ENCODE measurements at places on chromosomes 16 and 17. TPM values are rescaled to one million over a fixed set of nuclear protein-coding genes. Genes with fewer than 3 reads are reported as not detected.

GRCh38 chr17:17874478-17874877 is 37.7 kb upstream of the SREBF1 start:
- peak; percentile 61 for DNase-seq

GRCh38 chr17:36017799-36018198 is at the start of gene CCL23:
CCL23 (minus strand) TSS chr17:36017972; CDS start chr17:36017897, 75 bp downstream.
- no peak for DNase-seq

DNA sequence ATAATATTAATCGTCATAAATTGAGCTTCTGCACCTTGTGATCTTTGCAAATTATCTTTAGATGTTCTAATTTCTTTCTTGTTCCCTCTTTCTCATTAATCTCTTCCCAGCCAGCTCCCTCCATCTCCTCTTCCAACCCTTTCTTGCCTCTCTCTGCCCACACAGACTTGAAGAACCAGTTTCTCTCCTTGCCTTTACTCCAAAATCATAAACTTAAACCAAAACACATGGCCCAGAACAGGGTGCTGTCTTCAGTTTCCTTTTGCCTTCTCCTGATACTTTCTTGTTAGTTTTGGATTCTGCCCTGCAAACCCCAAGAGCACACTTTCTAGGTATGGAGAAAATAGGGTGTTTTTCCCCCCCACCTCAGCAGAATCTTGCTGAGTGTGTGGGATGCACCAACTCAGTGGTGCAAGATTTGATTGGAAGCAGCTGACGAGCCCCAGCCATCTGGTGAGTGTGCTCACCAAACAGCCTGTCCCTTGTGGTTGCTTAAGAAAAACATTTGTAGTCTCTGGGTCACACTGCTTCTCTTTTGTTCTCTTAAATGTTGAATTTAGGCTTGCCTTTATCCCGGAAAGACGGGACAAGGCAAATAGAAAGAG is 175.8 kb upstream of the MAF start:
- no peak for DNase-seq

DNA sequence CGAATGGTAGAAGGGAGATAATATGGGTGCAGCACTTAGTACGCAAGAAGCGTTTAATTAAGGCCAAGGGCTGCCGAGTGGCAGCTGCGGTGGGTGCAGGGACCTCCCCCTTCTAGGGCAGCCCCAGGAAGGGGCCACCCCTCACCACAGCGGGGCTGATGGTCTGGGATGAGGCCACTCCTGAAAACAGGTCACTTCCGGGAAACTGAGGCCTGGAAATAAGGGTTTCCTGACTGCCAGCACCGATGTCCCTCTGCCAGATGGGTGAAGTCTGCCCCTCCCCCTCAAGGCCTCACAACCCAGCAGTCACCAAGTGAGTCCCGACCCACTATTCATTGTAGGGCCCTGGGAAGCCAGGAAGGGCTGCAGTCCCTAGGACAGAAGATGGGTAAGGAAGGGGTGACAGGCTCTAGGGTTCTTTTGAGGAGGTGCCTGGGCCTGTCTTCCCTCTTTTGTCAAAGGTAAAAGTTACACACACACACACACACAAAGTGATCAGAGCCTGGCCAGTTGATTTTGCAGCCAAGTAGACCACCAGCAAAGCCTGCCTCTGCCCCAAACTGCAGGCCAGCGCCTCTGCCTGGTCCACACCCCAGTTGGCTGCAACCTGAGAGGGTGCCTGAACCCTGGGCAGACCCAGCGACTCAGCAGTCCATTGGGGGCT is 12.5 kb downstream of the SREBF1 start:
- DNase-seq, result no peak

- DNase-seq, result no peak
Measured at GRCh38 chr16:84513123-84513522, 8.7 kb upstream of the MEAK7 start.

DNA sequence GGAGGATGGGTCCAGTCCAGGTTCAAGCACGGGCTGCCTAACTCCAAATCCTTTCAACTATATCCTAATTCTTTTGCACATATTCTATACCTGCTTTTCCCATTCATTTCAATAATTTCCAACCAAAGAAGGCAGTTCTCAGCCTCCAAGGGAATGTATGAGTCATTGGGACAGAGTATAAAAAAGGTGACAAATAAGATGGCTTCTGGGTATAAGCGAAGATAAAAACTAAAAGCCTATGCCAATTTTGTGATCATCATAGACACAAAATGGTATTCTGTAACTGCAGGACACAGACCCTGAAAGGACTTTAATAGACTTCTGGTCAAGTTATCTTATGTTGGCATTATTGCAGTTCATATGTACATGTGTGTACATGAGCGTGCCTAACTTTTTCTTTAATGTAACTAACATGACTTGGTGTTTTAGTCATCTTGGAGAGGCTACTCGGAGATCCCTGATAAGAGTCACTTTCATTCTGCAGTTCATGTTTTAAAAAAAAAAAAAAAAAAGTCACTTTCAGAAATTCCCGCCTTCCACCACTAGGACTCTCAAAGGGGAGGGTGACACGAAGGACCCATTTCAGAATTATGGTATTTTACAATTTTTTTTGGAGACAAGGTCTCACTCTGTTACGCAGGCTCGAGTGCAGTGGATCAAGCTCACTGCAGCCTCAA is 17.3 kb downstream of the COG1 start:
- DNase-seq, result no peak

DNA sequence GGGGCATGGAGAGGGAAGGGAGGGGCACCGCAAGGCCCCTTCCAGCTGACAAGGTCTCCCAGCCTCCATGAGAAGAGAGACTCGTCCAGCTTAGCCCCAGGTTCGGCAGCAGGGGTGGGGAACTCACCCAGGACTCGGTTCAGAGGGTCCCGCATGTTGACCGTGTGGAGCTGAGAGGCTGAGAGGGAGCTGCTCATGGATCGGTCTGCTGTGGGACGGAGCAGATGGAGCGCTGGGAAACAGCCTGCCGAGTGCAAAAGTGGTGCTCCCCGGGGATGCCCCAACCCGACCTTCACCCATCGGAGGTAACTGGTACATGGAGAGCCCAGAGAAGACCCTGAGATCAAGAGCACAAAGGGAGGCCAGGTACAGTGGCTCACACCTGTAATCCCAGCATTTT is 4.9 kb downstream of the CSF3 start:
- DNase-seq, result peak; percentile 28

BAIAP3 gene
- total RNA-seq, result 0.75 TPM

SLC9A5 gene
- total RNA-seq, result 0.40 TPM
